ENCODE measurements at places on chromosomes 1 and 21. TPM values are rescaled to one million over a fixed set of nuclear protein-coding genes. Genes with fewer than 3 reads are reported as not detected.
A peak's percentile ranks its signal among the peaks of the same experiment; 100 is the strongest.

Gene LINGO4
- 3.5 TPM for total RNA-seq

Gene SPATA1
- 7.1 TPM for total RNA-seq

Gene F3
- total RNA-seq = 111 TPM

Gene ADCY10
- 9.4 TPM for total RNA-seq

Gene KPRP
- not detected for total RNA-seq

Gene DCST1
- total RNA-seq = 4.5 TPM

Gene SEMA4A
- total RNA-seq = 4.8 TPM

Gene PRAMEF4
- not detected for total RNA-seq

Gene CFH
- total RNA-seq = 26.2 TPM

Gene AGT
- total RNA-seq = 4.6 TPM

Gene FBXO28
- 43.7 TPM for total RNA-seq

Gene TARDBP
- total RNA-seq = 185 TPM

DNA sequence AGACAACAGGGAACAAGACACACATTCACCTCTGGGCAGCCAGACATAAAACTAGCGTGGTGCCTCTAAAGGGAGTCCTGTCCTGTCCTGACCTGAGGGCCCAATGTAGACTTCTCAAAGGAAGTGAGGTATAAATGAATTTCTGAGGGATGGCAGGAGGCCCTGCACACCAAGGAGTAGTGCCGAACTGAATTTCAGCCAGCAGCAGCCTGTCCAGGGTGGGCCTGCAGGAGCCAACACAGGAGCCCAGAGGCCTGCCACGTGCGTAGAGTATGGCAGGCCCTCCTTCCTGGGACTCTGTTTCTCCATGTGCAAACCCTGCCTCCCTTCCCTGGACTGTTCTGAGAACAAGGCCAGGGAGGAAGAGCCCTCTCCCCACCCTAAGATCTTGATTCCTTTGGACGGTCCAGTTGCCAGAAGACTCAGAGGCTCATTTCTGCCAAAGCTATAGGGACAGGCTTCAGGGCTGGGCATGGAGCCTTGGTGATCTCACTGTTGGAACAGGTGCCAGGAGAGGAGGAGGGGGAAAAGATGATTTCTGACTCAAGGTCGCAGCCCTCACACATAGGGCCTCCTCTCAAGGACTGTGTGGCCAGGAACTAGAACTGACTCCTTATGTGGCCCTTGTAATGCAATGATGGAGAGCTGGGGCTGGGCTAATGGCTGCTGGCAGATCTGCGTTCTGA lies 1.8 kb upstream of the FABP3 start:
- H3K4me3 ChIP-seq = no peak overlapping the region
- peaks cover 57% of the 10 kb centered on the region for H3K4me1 ChIP-seq
- H3K27ac ChIP-seq = peak overlapping the region; percentile 90
- H3K27me3 ChIP-seq = no peaks in the 10 kb centered on the region
- DNase-seq = peak; percentile 78

DNA sequence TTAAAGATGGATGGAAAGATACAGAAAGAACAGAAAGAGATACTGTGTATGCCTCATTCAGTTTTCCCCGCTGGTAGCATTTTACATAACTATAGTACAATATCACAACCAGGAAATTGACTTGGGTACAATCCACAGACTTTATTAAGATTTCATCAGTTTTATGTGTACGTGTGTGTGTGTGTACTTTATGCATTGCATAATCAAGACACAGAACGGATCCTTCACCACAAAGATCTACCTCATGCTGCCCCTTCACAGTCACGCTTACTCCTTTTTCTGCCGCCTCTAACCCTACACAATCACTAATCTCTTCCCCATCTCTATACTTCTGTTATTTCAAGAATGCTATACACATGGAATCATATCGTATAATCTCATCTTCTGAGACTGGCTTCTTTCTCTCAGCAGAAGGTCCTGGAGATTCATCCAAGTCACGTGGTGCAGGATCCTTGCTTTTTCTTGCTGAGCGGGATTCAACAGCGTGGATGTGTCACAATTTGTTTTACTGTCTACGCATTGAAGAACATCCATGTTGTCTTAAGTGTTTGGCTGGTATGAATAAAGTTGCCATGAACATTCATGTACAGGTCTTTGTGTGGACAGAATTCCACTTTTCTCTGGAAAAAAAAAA lies 76.7 kb downstream of the SLC35F3 start:
- no peak overlapping the region for H3K4me3 ChIP-seq
- H3K36me3 ChIP-seq = no peaks in the 10 kb centered on the region
- no peaks in the 10 kb centered on the region for H3K27me3 ChIP-seq

- no peaks in the 10 kb centered on the region for H3K4me1 ChIP-seq
- no peak overlapping the region for H3K27ac ChIP-seq
- no peak overlapping the region for H3K4me3 ChIP-seq
- H3K36me3 ChIP-seq = no peaks in the 10 kb centered on the region
- no peaks in the 10 kb centered on the region for H3K27me3 ChIP-seq
Measured at GRCh38 chr1:208763971-208764370, 519.8 kb upstream of the PLXNA2 start.

GRCh38 chr1:202084791-202085681 lies 37.7 kb upstream of the GPR37L1 start:
- peaks cover 5% of the 10 kb centered on the region for H3K4me1 ChIP-seq
- H3K27me3 ChIP-seq = no peaks in the 10 kb centered on the region
- peak; percentile 28 for DNase-seq
- no peak overlapping the region for H3K4me3 ChIP-seq

DNA sequence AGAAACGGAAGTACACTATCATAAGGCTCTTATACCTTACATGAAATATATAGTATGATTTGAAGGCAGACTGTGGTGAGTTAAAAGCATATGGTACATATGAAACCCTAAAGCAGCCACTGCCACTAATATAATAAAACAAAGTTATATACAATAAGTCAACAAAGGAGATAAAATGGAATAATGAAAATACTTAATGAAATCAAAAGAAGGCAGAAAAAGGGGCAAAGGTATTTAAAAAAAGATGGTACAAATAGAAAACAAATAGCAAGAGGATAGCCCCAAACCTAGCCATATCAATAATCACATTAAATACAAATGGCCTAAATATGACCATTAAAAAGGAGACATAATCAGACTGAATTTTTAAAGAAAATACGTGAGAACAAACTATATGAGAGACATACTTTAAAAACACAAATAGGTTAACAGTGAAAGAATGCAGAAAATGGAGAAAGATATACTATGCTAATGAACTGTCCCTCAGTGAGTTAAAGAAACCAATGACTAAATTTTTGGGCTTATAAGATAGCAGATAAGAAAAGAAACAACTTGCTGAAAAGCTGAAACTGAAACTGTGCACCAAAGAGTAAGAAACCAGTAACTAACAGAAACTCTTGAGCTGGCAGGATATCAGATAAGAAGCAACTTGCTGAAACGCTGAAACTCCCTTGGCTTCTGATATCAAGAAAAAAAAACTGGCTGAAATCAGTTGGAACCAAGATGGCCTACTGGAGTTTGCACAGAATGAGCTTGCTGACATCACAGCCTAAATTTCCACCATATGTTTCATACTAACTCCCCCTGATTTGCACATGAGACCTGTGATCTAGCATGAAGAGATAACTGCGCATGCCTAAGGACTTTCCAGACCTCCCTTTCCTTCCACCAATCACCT lies 44.3 kb upstream of the IL10 start:
- DNase-seq = peak; percentile 18
- no peaks in the 10 kb centered on the region for H3K4me1 ChIP-seq
- no peaks in the 10 kb centered on the region for H3K36me3 ChIP-seq
- H3K27ac ChIP-seq = peak overlapping the region; percentile 34
- H3K4me3 ChIP-seq = no peak overlapping the region

DNA sequence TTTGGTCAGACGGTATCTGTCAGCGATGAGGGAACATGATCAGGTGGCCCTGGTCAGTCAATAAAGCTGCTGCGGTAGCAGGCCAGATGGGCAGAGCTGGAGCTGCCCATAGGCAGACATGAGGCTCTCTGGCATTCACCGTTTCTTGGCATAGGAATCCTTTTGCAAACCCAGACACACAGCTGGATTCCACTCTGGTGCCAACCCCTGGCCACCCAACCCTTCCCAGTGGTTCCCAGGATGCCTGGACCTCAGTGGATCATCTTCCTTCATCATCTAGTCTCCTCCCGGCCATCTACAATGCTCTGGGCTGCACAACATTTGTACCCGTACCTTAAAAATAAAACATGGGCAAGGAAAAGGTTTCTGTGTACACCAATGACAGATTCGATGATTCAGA lies 68.3 kb upstream of the ACTRT2 start:
- no peaks in the 10 kb centered on the region for H3K36me3 ChIP-seq
- no peaks in the 10 kb centered on the region for H3K27me3 ChIP-seq
- H3K4me1 ChIP-seq = no peaks in the 10 kb centered on the region
- DNase-seq = no peak

- no peak overlapping the region for H3K27ac ChIP-seq
- peaks cover 5% of the 10 kb centered on the region for H3K4me1 ChIP-seq
- no peaks in the 10 kb centered on the region for H3K27me3 ChIP-seq
- H3K4me3 ChIP-seq = no peak overlapping the region
- DNase-seq = no peak
Measured at GRCh38 chr21:43997766-43998742, 14.1 kb upstream of the TRAPPC10 start.

GRCh38 chr1:220099826-220100225 lies 5.9 kb downstream of the IARS2 start:
- no peaks in the 10 kb centered on the region for H3K36me3 ChIP-seq
- no peak for DNase-seq
- no peaks in the 10 kb centered on the region for H3K27me3 ChIP-seq
- H3K27ac ChIP-seq = no peak overlapping the region
- H3K4me1 ChIP-seq = no peaks in the 10 kb centered on the region

DNA sequence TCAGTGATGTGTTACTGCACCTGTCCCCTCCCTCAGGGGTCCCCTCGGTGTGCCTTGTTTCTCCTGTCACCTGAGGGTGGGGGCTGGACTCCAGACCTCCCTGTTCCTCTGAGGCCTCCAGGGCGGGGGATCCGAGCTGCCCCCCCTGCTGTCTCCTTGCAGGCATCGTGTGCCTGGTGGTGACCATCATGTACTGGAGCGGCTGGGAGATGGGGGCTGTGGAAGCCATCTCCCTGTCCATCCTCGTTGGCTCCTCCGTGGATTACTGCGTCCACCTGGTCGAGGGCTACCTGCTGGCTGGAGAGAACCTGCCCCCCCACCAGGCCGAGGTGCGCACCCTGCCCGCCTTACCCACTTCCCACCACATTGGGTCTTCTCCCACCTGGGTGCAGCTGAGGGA lies 56.4 kb downstream of the DISP3 start:
- H3K4me3 ChIP-seq = no peak overlapping the region
- H3K27me3 ChIP-seq = no peaks in the 10 kb centered on the region
- no peaks in the 10 kb centered on the region for H3K36me3 ChIP-seq
- no peak overlapping the region for H3K27ac ChIP-seq
- no peak for DNase-seq

GRCh38 chr1:94819945-94820746 lies at the start of gene SLC44A3:
TSS of gene SLC44A3 (plus strand) at chr1:94820357. CDS start at chr1:94820452, 95 bp downstream.
- peak within 1 kb of the TSS; percentile 63 for H3K4me3 ChIP-seq
- peak; percentile 28 for DNase-seq
- H3K36me3 ChIP-seq = no peaks in the 10 kb centered on the region
- H3K4me1 ChIP-seq = no peaks in the 10 kb centered on the region
- H3K27ac ChIP-seq = no peak within 1 kb of the TSS
- H3K27me3 ChIP-seq = no peaks in the 10 kb centered on the region

DNA sequence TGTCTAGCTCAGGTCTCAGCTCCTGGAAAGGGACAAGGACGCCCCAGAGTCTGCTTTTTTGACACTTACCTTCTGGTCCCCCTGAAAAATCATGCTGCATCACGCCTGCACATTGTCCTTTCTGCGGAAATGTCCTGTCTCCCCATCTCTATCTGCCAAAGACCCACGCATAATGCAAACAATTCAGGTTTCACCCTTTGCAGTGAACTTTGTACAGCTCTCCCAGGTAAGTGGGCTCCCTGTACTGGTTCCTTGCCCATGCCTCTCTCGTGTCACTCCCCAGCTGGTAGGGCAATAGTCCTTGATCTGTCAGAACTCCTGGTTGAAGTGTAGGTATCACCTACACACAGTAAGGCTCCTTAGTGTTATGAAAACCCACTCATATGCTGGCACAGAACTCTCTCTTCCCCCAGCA lies 102.9 kb upstream of the IRF2BP2 start:
- H3K27ac ChIP-seq = no peak overlapping the region
- no peaks in the 10 kb centered on the region for H3K27me3 ChIP-seq
- peaks cover 32% of the 10 kb centered on the region for H3K4me1 ChIP-seq
- H3K36me3 ChIP-seq = no peaks in the 10 kb centered on the region

- H3K4me3 ChIP-seq = peak within 1 kb of the TSS; percentile 39
- peak; percentile 92 for DNase-seq
- no peaks in the 10 kb centered on the region for H3K27me3 ChIP-seq
- H3K36me3 ChIP-seq = no peaks in the 10 kb centered on the region
Measured at GRCh38 chr1:31815752-31816500, at the start of gene SPOCD1. TSS of gene SPOCD1 (minus strand) at chr1:31816022. CDS start at chr1:31815333, 689 bp downstream.

DNA sequence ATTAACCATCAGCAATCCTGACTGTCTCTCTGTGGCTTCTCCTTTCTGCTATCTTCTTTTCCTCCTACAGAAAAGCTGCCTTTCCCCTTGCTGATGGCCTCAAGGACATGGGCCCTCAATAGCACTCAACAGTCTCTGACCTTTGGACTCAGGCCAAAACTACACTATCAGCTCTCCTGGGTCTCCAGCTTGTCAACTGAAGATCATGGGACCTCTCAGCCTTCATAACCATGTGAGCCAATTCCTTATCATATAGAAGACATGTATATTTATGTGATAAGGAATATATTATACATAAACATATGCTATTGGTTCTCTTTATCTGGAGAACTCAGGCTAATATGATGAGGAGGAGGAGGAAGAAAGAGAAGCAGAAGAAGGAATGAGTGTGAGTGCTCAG lies 91.8 kb upstream of the GJB5 start:
- H3K27ac ChIP-seq = no peak overlapping the region
- H3K4me1 ChIP-seq = no peaks in the 10 kb centered on the region

DNA sequence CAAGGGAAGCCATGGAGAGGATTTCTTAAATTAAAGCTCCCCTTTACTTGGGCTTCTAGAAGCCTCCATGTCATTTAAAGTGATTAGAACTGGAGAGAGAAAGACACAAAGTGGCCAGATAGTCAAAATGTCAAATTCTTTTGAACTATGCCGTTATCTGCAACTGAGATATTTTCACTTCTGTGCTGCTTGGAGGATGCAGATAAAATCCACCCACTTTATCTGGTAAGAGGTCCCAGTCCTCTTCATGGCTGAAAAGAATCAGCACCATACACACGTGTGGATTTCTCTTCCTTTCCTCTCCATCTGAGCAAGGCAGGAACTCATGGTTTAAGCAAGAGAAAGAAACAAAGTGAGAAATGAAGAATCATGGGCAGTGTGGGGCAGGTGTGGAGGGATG lies 276.9 kb upstream of the RUNX1 start:
- H3K36me3 ChIP-seq = no peaks in the 10 kb centered on the region
- H3K4me1 ChIP-seq = peaks cover 5% of the 10 kb centered on the region
- no peaks in the 10 kb centered on the region for H3K27me3 ChIP-seq
- DNase-seq = no peak
- H3K27ac ChIP-seq = no peak overlapping the region

- no peak overlapping the region for H3K27ac ChIP-seq
- DNase-seq = no peak
- no peaks in the 10 kb centered on the region for H3K36me3 ChIP-seq
- H3K4me3 ChIP-seq = no peak overlapping the region
- no peaks in the 10 kb centered on the region for H3K27me3 ChIP-seq
Measured at GRCh38 chr1:203665993-203666392, 39.4 kb downstream of the ATP2B4 start.

Data from testis (tissue), 5 donors.